Spleen (tissue), 13 donors: ENCODE measurements at places on chromosomes 7 and 10. TPM values are rescaled to one million over a fixed set of nuclear protein-coding genes. Genes with fewer than 3 reads are reported as not detected.

DNA sequence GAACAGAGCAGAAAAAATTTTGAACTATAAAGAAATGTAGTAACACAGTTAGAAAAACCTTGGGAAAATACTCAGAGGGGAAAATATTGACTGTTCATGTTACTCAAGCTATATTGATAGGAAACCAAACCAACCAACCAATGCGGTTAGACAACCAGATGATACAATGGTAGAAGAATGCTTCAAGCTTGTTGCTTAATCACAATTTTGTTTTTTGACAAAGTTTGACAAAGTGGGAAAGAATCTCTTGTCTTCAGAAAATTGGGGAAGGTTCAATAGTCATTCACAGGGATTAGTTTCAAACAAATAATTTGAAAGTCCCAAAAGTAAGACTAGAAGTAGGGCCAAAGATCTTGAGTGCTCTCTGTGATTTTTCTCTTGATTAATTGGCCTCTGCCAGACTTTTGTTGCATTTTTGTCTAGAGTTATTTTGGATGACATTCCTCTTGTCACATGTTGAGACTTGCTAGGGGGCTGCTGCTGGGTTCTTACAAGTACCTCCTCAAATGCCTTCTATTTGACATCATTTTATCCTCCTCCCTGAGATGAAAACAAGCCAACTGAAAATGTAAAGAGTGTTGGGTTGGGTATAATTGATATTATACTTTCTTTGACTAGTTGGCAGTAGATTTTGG is 233.1 kb upstream of the PHYHIPL start:
- H3K4me3 ChIP-seq: no peak overlapping the region
- no peak for DNase-seq
- H3K27ac ChIP-seq: no peak overlapping the region

- DNase-seq: no peak
- no peak overlapping the region for H3K4me3 ChIP-seq
- peaks cover 87% of the 10 kb centered on the region for H3K4me1 ChIP-seq
- no peak overlapping the region for H3K27ac ChIP-seq
Measured at GRCh38 chr7:6480323-6480660, 32.5 kb upstream of the DAGLB start.

- H3K36me3 ChIP-seq: peaks cover 7% of the 10 kb centered on the region
- no peak overlapping the region for H3K27ac ChIP-seq
- H3K4me1 ChIP-seq: no peaks in the 10 kb centered on the region
- H3K27me3 ChIP-seq: no peaks in the 10 kb centered on the region
- DNase-seq: no peak
- H3K4me3 ChIP-seq: no peak overlapping the region
Measured at GRCh38 chr10:114967071-114967470, 29.1 kb downstream of the TRUB1 start.

- no peak overlapping the region for H3K4me3 ChIP-seq
- DNase-seq: no peak
- H3K36me3 ChIP-seq: no peaks in the 10 kb centered on the region
- H3K27ac ChIP-seq: no peak overlapping the region
- no peaks in the 10 kb centered on the region for H3K27me3 ChIP-seq
- no peaks in the 10 kb centered on the region for H3K4me1 ChIP-seq
Measured at GRCh38 chr7:50119815-50120637, 27.0 kb upstream of the ZPBP start.

GRCh38 chr7:88888684-88889083 is 93.1 kb upstream of the TEX47 start:
- H3K4me3 ChIP-seq: no peak overlapping the region
- H3K36me3 ChIP-seq: no peaks in the 10 kb centered on the region
- no peak for DNase-seq
- H3K27me3 ChIP-seq: no peaks in the 10 kb centered on the region
- no peaks in the 10 kb centered on the region for H3K4me1 ChIP-seq

DNA sequence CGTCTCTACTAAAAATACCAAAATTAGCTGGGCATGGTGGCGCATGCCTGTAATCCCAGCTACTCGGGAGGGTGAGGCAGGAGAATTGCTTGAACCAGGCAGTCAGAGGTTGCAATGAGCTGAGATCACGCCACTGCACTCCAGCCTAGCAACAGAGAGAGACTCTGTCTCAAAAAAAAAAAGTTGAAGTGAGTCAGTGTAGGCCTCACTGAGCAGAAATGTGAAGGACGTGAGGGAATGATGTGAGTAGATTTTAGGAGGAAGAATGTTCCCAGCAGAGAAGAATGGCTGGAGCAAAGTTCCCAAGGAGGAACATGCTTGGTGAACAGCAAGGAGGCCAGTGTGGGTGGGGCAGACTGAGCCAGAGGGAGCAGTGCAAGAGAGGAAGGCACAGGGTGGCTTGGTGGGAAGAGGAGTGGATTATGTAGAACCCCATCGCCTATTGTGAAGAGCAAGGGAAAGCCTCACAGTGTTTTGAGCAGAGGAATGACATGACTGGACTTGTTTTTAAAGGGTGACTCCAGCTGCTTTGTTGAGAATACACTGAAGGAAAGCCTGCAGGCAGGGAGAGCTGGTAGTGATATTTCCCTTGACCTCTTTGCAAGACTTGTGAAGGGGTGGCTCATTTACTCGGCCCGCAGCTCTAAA is 708.7 kb downstream of the SUGCT start:
- no peak for DNase-seq
- no peak overlapping the region for H3K4me3 ChIP-seq
- no peaks in the 10 kb centered on the region for H3K4me1 ChIP-seq
- no peaks in the 10 kb centered on the region for H3K27me3 ChIP-seq
- no peak overlapping the region for H3K27ac ChIP-seq
- no peaks in the 10 kb centered on the region for H3K36me3 ChIP-seq

The PCLO gene
- polyA plus RNA-seq: 0.05 TPM

DNA sequence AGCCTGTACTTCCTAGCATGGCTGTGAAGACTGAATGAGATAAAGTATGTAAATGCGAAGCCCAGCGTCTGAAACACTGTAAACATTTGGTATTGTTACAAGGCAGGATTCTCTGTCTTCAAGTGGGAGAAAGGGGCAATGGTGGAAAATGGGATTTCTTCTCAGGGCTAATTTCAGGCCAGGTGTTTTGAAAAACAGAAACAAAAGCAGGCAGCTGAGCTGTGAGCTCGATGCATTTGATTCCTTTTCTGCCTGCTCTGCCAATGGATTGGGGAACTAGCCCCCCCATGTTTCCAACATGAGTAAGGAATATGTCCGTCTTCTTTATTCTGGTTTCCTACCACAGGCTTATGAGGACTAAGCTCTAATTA is 732.1 kb upstream of the AUTS2 start:
- no peak overlapping the region for H3K27ac ChIP-seq
- no peaks in the 10 kb centered on the region for H3K36me3 ChIP-seq
- H3K4me1 ChIP-seq: no peaks in the 10 kb centered on the region
- DNase-seq: no peak
